ENCODE measurements at places on chromosomes 11 and 22.
A peak's percentile ranks its signal among the peaks of the same experiment; 100 is the strongest.

GRCh38 chr22:17214416-17215043 is 4.7 kb downstream of the ADA2 start:
- no peak for DNase-seq

DNA sequence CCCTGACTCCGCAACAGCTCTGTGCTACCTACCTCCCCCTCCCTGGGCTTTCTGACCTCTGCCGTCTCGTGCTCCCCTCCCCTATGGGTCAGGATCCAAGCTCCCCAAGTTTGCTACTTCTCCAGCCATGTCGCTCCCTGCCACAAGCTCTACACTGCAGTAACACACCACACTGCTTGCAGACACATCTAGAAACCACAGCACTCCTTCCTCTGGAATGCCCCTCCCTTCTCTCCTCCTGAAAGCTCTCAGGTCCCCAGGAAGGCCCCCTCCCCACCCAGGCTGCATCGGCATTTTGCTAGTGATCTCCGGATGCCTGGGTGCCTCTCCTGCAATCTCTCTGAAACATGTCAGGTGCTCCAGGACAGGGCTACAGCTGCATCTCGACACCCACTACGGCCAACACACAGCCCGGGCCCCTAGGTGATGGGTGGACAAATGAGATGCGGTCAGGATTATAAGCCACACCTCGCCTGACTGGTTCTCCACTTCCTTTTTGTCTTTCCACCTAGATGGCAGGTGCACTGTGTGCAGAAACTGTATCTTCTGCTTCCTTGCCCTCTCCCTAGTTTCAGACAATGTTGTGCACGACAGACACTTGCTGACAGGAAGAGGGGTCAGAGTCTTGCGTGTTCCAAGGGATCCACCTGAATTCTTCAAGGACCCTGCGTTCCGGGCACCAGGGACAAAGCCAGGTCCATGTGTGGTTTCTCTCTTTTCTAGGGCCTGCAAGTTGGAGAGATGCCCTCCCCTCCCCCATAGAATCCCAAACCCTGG is 22.9 kb downstream of the RPUSD4 start:
- no peak for DNase-seq

GRCh38 chr11:107665018-107665417 is 46.8 kb downstream of the SLN start:
- DNase-seq: no peak

- DNase-seq: peak; percentile 3
Measured at GRCh38 chr11:130208241-130209127, 48.9 kb downstream of the ST14 start.

DNA sequence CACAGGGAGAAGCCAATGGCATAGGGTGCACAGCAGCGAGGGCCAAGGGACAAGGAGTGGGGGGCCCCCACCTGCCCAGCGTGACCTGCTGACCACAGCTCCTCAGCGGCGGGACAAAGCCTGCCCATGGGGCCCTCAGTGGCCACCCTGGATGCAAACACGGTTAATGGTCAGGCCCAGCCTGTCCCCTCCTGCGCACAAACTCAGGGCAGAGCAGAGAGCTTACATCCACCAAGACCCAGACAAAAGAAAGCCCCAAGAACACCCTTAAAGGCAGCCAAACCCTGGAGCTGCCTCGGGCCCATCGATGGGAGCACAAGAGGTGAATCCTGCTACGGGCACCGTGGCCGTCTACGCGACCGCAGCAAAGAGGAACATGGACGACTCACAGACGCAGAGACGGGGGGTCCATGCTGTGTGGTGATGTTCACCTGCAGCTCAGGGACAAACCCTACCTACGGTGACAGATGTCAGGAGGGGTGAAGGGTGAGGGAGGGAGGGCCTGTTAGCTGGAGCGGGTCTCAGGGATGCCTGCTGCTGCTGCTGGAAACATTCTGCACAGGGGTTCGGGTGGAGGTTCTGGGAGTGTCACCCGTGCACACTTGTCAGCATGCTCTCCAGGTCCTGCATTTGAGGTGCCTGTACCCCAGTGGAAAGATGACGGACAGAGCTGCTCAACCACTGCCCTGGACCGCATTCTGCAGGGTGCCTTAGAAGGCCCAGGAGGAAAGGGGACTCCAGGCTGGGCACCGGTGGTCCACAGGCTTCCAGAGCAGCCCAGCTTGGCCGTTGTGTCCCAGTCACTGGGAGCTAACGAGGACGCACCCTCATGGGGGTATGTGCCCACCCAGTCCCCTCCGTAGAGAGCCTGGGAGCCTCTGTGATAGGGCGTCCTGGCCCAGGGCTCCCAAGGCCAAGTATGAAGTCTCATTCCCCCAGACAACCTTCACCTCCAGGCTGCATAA is 11.6 kb downstream of the ASCL2 start:
- no peak for DNase-seq

- no peak for DNase-seq
Measured at GRCh38 chr22:36163497-36163896, 2.9 kb upstream of the APOL3 start.

GRCh38 chr11:279966-280705 is 1.9 kb downstream of the NLRP6 start:
- peak; percentile 61 for DNase-seq

- no peak for DNase-seq
Measured at GRCh38 chr11:2826679-2827056, 58.9 kb downstream of the CDKN1C start.

DNA sequence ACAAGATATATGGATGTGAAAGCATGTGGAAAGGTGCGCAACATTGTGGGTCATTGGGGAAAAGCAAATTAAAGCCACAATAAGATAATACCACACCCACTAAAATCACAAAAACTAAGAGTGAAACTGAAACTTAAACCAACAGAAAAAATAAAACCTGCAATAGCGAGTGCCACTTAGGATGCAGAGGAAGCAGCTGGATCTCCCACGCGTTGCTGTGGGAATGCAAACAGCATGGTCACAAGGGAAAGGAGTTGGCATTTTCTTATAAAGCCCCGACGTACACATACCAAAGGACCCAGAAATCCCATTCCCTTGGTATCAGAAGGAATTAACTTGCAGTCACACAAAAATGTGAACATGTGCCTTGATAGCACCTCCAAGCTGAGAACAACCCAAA is 712.0 kb downstream of the TBC1D22A start:
- no peak for DNase-seq

GRCh38 chr22:38398609-38399461 is 56.2 kb downstream of the KCNJ4 start:
- DNase-seq: peak; percentile 93

- DNase-seq: no peak
Measured at GRCh38 chr11:130582981-130583380, 134.5 kb downstream of the ADAMTS15 start.

GRCh38 chr11:4551346-4551979 is 6.5 kb downstream of the OR52M1 start:
- DNase-seq: no peak

DNA sequence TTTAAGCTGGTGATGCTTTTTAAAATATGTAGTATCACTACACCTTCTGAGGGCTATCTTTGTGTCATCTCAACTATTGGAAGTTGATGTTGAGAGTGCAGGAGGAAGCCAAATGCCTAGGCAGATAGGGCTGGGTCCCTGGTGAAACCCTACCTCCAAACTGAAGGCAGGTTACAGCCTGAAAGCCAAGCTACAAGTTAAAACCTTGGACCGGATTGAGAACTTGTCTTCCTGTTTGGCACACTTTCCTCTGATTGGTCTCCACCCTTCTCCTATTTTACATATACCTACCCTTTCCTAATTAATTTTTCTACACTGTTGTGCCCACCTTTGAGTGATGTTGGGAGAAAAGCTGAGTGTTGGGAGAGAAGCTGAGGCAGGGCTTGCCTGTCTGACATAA is 287.8 kb upstream of the CNTN5 start:
- DNase-seq: no peak

- no peak for DNase-seq
Measured at GRCh38 chr11:134760299-134760698, 348.3 kb upstream of the B3GAT1 start.

DNA sequence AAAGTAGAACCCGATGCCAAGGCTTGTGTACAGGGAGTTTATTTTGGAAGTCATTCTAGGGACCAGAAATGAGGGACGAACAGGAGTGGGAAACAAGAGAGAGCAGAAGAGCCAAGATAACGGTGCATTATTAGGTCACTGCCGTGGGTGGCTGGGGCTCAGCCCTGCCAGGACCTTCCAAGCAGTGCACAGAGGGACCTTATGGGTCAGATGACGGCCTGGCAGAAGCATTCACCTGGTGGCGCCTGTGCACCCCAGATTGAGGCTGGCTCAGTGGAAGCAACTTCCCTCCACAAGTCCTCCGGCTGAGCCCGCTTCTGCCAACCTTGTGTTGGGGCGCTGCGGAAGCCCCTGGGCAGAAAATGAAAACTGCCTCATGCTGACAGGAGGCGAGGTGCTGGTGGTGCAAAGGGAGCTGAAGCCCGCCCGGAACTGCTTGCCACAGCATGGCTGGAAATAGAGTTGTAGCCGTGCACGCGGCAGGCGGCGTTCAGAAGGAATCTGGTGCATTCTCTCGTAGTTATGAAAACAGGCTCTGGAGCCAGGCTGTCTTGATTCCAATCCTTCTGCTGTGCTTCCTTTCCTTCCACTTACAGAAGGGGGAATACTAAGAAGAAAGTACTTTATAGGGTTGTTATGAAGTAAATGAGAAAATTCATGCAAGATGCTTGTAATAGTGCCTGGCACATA is 22.2 kb upstream of the TP53I11 start:
- DNase-seq: no peak

GRCh38 chr11:12626616-12627015 is 47.6 kb upstream of the TEAD1 start:
- DNase-seq: no peak

- DNase-seq: no peak
Measured at GRCh38 chr11:108891143-108891542, 226.3 kb downstream of the DDX10 start.

DNA sequence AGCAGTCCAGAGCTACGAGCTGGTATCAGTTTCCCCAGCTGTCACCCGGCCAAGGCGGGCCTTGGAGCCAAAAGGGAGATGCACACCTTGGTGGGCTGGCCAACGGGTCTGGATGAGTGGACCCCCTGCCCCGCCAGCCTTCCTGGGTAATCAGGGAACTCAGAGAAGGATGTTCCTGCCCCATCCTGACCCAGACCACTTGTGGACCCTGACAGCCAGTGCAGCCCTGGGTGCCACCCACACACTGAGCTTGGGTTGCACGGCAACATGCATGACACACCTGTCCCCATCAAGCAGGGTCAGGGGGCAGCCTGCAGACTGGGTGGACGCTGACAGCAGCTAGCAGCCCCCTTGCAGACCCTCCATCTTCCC is 8.6 kb downstream of the SLC25A1 start:
- no peak for DNase-seq

DNA sequence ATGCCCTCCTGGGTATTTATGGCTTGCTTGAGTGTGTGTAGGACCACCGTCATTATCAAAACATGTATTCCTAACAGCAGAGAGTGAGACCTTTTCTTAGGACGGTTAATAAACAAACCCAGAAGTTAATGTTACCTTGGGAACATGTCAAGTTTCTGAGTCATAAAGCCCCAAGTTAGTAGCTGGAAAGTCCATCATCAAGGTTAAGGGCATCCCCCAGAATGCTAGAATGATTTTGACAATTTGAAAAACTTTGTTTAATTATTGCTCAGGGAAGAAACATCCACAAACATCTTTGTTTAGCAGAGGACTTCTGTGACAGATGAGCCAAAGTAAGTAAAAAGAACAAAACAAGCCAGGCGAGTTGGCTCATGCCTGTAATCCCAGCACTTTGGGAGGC is 20.0 kb downstream of the CAVIN3 start:
- no peak for DNase-seq

DNA sequence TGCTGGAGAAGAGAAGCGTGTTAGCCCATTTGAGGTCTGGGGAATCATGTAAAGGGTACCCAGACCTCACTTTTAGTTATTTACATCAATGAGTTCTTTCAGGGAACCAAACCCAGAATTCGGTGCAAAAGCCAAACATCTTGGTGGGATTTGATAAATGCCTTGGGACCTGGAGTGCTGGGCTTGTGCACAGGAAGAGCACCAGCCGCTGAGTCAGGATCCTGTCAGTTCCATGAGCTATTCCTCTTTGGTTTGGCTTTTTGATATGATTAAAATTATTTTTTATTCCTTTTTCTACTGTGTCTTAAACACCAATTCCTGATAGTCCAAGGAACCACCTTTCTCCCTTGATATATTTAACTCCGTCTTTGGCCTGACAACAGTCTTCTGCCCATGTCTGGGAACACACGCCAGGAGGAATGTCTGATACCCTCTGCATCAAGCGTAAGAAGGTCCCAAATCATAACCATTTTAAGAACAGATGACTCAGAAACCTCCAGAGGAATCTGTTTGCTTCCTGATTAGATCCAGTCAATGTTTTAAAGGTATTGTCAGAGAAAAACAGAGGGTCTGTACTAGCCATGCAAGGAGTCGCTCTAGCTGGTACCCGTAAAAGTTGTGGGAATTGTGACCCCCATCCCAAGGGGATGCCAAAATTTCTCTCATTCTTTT is 65.2 kb downstream of the ALX4 start:
- DNase-seq: no peak

GRCh38 chr22:23110190-23110921 is 31.4 kb downstream of the RSPH14 start:
- DNase-seq: no peak

DNA sequence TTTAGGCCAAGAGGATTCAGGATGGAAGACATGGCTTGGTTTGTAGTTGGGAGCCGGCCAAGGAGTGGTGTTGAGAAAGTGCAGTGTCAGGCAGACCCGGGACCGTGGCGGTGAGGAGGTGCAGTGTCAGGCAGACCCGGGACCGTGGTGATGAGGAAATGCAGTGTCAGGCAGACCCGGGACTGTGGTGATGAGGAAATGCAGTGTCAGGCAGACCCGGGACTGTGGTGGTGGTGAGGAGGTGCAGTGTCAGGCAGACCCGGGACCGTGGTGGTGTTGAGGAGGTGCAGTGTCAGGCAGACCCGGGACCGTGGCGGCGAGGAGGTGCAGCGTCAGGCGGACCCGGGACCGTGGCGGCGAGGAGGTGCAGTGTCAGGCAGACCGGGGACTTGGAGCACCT is 59.7 kb downstream of the LRP5 start:
- no peak for DNase-seq

GRCh38 chr11:30254307-30255298 is 23.8 kb downstream of the FSHB start:
- DNase-seq: no peak

DNA sequence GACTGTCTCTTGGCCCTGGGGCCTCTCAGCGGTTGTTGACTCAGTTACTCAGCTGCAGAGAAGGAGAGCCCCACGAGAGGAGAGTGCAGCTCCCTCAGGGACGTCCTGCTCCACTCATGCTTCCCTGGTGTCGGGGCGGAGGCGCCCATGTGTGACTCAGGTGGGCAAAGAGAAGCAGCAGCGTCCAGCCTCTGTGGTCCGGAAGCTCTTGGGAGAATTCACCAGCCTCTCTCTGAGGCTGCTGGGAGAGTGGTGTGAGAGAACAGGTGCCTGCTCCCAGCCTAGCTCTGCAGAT is 25.7 kb downstream of the GLB1L2 start:
- no peak for DNase-seq

GRCh38 chr11:3939211-3939610 is 83.7 kb downstream of the STIM1 start:
- DNase-seq: peak; percentile 47

GRCh38 chr11:127471662-127472061 is 471.1 kb upstream of the KIRREL3 start:
- no peak for DNase-seq
